Pancreas (tissue), 10 donors: ENCODE measurements at places on chromosomes 12 and 14. TPM values are rescaled to one million over a fixed set of nuclear protein-coding genes. Genes with fewer than 3 reads are reported as not detected.

The CCDC198 gene
- 28.5 TPM for total RNA-seq

- no peak for DNase-seq
These were observed 25.4 kb upstream of the PLEKHG6 start for GRCh38 chr12:6285063-6285477.

GRCh38 chr12:102172436-102172835 lies 25.2 kb downstream of the PMCH start:
- DNase-seq: no peak

The TMEM229B gene
- total RNA-seq: 3.2 TPM

DNA sequence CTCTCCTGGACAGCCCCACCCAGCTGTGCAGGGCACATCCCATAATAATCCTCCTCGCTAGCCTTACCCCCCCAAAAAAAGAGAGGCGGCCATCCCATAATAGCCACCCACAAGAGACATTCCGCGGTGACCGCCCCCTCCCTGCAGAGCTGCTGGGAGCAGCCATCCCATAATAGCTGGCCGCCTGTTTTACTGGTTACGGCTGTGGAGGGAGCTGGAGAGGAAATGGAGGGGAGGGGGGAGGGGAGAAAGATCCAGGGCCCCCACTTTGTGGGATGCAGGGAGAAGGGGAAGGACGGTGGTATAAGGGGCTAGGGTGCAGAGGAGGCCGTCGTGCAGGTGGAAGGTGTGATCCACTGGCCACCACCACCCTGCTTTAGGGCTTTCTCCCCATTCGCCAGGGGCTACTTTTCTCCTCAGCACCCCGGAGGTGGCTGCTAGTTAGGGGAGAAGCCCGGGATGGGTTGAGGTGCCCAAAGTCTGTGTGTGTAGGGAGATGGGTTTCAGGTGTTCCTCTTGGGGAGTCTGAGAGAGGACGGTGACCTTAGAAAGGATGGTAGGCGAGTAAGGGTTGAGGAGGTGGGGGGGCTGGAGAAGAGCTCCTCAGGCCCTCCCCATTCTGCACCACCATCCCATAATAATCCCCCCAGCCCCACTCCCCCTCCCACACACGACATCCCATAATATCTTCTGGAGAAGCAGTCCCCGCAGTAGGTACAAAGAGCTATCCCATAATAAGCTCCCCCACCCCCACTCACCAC lies 6.0 kb upstream of the CHD4 start:
- peak; percentile 79 for DNase-seq

GRCh38 chr12:127054531-127054930 lies 1212.4 kb upstream of the TMEM132C start:
- no peak for DNase-seq

DNA sequence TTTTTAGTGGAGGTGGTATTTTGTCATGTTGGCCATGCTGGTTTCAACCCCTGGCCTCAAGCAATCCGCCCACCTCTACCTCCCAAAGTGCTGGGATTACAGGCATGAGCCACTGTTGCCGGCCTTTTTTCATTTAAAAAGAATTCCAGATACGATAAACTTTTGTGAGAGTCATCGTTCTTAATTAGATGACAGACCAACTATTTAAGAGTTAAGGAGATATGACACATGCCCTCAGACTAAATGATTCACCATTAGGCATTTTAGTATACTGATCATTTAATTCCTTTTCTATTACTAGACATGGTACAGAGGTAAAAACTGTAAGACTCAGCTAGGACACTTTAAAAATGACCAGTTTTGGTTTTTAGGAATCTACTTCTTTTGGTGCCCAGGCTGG lies 2.4 kb downstream of the ANKRD13A start:
- no peak for DNase-seq

The OR5AU1 gene
- total RNA-seq: not detected

DNA sequence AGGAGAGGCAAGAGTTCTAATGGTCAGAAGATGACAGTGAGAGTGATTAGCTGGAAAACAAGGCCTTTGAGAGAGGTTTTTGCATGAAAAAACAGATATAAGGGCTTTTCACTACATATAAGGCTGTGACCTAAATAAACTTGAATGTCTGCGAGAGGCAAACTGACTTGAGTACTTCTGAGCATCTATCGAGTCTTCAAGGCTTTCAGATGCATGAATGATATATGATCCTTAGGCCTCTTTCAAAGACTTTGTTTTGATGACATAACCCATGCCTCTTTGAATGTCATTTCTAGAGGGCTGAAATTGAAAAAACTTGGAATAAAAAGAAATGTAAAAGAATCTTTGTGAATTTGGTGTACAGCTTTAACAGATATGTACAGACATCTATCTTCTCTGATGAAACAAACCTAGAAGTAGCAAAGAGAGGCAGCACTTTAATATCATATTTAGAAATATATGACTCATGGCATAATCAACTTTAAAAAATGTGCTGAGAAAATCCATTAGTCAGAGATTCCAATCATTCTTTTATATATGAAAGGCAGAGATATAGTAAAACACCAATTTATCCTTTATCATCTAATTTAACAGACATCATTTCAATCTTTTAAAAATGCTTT lies 72.6 kb downstream of the PPM1H start:
- no peak for DNase-seq

- no peak for DNase-seq
These were observed 74.3 kb downstream of the SYNE3 start for GRCh38 chr14:95442016-95442632.

DNA sequence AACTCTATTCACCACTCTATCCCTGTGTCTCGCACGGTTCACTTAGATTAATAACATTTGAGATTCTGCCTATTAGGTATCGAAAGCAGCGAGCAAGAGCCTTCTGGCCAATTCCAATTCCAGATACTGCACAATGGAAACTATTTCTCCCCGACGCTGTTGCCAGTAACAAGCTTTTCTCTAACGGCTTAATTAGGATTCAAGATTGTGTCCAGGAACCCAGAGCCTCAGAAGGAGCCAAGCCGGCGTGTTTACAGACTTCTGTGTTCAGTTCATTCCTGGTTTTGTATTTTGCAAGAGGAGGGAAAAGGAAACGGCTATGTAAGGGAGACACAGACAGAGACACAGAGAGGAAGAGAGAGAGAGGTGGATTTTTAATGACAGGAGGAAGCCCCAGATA lies 185.6 kb downstream of the DICER1 start:
- no peak for DNase-seq

- DNase-seq: no peak
These were observed 17.4 kb downstream of the VASH1 start for GRCh38 chr14:76778546-76779215.

The KRT2 gene
- not detected for total RNA-seq

GRCh38 chr14:56874375-56874774 lies 64.1 kb upstream of the OTX2 start:
- DNase-seq: no peak
